ENCODE measurements at places on chromosomes 1 and 21.
A peak's percentile ranks its signal among the peaks of the same experiment; 100 is the strongest.

DNA sequence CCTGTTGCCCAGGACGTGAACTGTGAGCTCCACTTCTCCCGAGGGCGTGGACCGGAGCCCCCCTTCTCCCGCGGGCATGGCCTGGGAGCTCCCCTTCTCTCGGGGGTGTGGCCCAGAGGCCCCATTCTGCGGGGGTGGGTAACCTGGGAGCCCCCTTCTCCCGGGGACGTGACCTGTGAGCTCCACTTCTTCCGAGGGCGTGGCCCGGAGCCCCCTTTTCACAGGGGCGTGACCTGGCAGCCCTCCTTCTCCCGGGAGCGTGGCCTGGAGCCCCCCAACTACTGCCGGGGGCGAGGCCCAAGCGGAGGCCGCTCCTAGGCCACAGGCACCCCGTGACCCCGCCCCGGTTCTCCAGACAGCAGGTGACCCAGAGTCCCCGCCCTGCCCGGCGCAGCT lies 320 bp downstream of the C1orf174 start:
- peak; percentile 25 for DNase-seq

GRCh38 chr1:53092659-53093450 lies 30.8 kb downstream of the PODN start:
- DNase-seq = no peak

GRCh38 chr1:42449256-42449655 lies 6.6 kb downstream of the ZMYND12 start:
- no peak for DNase-seq

- no peak for DNase-seq
These were observed 118.8 kb downstream of the SIPA1L2 start for GRCh38 chr1:232511172-232511571.

DNA sequence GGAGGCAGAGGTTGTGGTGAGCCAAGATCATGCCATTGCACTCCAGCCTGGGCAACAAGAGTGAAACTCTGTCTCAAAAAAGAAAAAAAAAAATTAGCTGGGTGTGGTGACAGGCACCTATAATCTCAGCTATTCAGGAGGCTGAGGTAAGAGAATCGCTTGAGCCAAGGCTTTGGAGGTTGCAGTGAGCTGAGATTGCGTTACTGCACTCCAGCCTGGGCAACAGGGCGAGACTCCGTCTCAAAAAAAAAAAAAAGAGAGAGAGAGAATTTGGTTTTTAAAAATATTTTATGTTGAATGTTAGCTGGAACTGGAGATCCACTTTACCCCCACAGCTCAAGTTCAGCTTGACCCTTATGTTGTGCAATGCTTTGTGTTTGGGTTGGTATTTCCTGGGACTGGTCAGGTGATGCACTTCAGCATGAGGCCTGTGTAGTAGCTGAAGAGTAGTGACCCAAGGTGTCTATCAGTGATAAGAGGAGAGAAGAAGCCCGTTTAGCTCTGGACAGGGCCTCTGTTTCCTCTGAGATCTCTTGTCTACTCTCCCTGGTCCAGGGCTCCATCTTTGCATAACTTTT lies 36.8 kb upstream of the MACF1 start:
- DNase-seq = peak; percentile 92

GRCh38 chr1:161037661-161038522 lies 872 bp downstream of the TSTD1 start:
- no peak for DNase-seq

- DNase-seq = peak; percentile 85
These were observed at the start of gene ELOVL1 for GRCh38 chr1:43367904-43368645. ELOVL1 (minus strand) TSS chr1:43368011; CDS start chr1:43365609, 2,402 bp downstream.

- DNase-seq = peak; percentile 99
These were observed 177.7 kb downstream of the ADSS2 start for GRCh38 chr1:244273845-244274619.

DNA sequence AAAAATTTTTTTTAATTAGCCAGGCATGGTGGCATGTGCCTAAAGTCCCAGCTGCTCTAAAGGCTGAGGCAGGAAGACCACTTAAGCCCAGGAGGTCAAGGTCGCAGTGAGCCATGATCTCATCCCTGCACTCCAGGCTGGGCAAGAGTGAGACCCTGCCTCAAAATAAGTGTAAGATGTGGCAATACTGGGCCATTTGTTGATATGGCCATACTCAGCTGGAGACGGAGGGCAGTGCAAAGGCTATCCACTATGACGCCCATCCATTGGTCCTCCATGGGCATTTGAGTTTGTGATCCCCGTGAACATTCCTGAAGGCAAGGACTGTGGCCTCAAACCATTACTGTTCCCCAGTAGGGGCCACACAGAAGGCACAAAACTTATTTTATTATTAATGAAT lies 1.5 kb downstream of the CASP9 start:
- DNase-seq = no peak

DNA sequence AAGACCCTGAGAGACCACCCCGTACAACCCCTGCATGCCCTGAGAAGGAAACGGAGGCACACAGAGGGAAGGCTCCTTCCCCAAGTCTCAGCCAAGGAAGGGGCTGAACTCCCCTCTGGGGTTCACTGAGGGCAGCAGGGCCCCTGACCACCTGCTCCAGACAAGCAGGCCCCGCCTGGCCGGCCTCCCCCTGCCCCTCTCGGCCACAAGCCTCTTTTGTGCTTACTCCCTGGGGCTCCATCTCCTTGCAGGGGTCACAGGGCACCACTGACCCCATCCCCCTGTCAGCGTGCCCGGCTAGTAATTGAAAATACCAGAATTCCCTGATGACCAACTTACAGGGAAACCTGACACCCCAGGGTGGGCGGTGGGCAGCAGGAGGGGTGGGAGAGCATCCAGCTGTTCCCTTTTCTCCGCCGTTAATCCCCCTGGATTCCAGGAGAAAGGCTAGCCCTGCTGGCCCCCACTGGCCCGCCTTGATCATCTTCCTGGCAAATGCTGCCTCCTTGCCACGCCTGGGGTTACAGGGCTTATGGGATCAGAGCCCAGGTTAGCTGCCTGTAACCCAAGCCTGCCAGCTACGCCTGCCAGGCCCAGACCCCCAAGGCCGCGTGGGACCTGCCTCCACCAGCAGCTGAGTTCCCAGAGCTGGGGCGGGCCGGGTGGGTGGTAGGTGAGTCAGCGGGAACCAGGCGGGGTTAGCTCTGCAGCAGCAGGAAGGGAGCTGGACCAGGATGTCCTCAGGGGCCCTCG lies 96.1 kb downstream of the LACTBL1 start:
- DNase-seq = peak; percentile 24

- peak; percentile 77 for DNase-seq
These were observed 11.8 kb upstream of the INPP5B start for GRCh38 chr1:37958690-37959089.

- DNase-seq = no peak
These were observed 64.8 kb upstream of the BACH1 start for GRCh38 chr21:29233611-29234540.

- DNase-seq = peak; percentile 75
These were observed 29.6 kb upstream of the CPLANE2 start for GRCh38 chr1:16266411-16267118.

DNA sequence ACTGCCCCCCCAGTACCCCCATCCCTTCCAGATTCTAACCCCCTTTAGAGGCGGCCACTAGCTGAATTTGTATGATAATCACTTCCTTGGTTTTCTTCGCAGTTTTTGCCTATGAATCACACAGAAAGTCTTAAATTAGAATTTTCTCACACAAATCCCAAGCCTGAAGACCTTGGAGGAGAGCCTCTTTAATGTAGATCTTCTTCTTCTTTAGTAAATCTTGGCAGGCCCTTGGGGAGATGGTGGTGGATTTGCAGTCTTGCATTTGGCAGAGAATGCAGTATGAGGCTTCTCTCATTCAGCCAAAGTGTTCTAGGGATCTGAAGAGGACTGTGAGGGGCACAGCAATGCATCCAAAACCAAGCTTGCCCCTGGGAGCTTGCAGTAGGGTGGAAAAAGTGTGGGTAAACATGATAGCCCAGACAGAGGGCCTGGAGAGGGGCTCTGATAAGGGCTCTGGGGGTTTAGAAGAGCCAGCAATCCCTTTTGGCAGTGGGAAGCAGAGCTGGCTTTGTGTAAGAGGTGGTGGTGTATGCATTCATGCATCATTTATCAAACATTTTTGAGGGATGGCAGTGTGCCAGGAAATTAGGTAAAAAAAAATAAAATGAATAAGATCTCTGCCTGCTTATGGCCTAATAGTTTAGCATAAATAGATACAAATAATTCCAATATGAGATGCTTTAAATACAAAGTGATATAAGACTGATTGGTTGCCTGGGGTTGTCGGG lies 7.7 kb upstream of the CDC42 start:
- peak; percentile 60 for DNase-seq

DNA sequence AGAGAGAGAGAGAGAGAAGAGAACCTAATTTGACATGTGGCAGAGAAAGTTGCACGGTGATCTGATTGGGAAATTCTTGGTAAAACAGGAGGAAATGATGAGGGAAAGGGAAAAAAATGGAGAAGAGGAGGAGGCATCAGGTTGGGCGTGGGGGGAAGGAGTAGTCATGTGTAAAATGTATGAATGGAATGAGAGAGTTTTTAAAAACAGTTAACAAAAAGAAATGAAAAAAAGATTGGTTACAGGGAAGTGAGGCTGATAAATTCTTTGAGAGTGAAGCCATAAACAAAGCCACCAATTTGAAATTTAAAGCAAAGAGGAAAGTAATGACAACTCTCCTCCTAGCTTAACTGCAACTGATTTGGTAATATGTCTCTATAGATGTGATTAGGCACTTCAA lies 409.2 kb downstream of the USH2A start:
- DNase-seq = no peak

GRCh38 chr21:40408561-40408960 lies 438.4 kb downstream of the DSCAM start:
- no peak for DNase-seq

DNA sequence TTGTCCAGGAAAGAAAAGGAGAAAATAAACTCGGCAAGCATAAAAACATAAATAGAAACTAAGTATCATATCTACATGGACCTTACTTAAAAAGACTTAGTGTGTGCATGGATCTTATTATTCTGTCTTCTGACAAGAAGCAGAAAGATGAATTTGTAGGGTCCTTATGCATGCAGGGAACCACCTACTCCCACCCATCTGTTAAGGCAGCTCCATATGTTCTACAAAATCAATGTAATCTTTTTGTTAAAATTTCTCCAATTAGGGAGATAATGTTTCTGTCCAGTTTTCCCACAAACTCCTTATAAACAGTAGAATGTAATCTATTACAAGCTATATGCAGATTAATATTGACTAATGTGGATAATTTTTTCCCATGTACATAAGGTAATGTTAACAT lies 13.9 kb upstream of the PTPN14 start:
- no peak for DNase-seq

DNA sequence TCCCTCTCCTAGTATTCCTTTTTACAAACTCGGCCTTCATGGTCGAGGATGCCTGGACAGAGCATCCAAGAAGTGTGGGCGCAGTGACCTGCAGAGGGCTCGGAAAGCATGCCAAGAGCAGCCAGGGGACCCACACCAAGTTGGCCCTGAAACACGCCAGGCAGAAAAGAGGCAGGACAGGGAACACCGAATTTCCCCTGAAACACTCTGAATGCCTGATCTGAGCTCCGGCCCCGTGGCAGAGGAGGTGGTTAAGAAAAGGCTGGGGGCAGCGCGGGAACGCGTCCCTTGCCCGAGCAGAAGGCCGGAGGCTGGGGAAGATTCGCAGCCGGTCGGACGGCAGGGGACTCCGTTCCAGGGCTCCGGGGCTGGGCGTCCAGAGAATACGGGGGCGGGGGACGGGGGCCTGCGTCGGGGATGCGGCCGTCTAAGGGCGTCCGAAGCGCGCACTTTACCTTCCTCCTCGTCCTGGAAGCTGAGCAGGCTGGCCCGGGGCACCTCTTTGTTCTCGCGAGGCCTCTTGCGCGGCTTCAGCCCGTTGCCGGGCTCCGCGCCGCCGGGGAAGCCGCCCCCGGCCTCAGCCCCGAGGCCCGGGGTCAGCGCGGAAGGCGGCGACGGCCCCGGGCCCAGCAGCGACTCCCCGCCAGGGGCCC lies 558 bp downstream of the PAXBP1 start:
- peak; percentile 63 for DNase-seq

GRCh38 chr1:8812081-8812480 lies 5.4 kb downstream of the RERE start:
- DNase-seq = no peak

DNA sequence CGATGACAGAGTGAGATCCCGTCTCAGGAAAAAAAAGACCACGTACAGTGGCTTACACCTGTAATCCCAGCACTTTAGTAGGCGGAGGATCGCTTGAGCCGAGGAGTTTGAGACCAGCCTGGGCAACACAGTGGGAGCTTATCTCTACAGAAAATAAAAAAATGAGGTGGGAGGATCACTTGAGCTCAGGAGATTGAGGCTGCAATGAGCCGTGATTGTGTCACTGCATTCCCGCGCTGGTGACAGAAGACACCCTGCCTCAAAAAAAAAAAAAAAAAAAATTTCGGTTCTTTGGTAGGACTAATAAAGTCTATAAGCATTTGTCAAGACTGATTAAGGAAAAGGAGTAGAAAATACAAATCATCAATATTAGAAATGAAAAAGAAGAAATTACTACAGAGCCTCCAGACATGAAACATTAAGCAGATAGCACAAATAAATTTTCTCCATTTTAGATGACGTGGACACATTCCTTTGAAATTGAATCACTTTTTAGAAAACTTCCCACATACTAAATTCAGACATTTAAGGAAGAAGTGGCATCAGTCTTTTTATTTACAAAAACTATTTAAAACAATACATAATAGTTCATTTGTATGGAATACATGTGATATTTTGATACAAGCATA lies 30.4 kb downstream of the MORC3 start:
- DNase-seq = peak; percentile 53

DNA sequence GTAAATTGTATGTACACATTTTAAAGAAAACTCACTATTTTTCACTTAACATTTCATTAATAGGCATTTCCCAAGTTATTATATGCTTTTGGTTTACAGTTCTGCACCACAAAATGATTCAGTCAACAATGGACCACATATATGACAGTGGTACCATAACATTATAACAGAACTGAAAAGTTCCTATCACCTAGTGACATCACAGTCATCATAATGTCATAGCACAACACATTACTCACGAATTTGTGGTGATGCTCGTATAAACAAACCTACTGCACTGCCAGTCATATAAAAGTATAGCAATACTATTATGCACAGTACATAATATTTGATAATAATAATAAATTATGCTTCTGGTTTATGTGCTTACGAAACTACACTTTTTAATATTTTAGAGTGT lies 30.9 kb downstream of the DNAI4 start:
- DNase-seq = no peak

DNA sequence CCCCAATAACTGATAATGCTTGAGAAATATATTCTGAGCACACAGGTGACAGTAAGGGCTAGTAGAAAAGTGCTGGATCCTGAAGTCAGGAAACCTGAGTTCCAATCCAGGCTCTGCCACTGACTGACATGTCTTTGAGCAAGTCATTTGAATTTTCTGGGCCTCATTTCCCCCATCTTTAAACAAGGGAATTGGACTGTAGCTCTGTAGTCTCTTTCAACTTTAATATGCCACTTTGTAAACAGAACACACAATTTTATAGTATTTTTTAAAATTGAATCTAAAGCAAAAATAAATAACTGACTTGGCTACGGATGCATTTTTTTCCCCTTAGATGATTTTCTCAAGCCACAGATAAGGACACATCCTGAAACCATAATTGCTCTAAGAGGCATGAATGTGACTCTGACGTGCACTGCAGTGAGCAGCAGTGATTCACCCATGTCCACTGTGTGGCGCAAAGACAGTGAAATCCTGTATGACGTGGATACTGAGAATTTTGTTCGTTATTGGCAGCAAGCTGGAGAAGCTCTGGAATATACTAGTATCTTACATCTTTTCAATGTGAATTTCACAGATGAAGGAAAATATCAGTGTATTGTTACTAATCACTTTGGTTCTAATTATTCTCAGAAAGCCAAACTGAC lies 37.0 kb downstream of the LRIG2 start:
- peak; percentile 44 for DNase-seq

- no peak for DNase-seq
These were observed 2.9 kb downstream of the PGBD5 start for GRCh38 chr1:230423261-230423660.

- no peak for DNase-seq
These were observed 2.4 kb upstream of the C1orf115 start for GRCh38 chr1:220687809-220688208.
